ENCODE measurements at places on chromosomes 5 and 9.

GRCh38 chr5:77282337-77283027 lies 72.0 kb downstream of the PDE8B start:
- DNase-seq: peak; percentile 63

- no peak for DNase-seq
These were observed 49.9 kb downstream of the LRRTM2 start for GRCh38 chr5:138824924-138825863.

- DNase-seq: no peak
These were observed 21.1 kb upstream of the GAS1 start for GRCh38 chr9:86968258-86968920.

DNA sequence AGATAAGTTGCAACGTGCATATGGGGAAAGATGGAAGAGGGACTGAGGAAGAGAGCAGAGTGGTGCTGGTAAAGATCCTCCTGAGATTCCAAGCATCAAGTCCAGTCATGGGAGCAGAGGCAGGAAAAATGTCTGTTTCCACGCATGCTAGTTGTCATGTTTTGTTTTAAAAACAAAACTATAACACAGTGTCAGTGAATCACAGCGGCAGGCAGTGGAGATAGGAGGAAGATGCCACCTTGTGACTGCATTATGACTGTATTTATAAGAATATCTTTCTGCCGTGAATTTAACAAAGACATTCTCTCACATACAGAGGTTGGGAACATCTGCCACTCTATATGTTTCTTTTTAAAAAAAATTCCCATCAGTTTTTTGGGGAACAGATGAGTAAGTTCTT lies 3.7 kb upstream of the SVEP1 start:
- no peak for DNase-seq

DNA sequence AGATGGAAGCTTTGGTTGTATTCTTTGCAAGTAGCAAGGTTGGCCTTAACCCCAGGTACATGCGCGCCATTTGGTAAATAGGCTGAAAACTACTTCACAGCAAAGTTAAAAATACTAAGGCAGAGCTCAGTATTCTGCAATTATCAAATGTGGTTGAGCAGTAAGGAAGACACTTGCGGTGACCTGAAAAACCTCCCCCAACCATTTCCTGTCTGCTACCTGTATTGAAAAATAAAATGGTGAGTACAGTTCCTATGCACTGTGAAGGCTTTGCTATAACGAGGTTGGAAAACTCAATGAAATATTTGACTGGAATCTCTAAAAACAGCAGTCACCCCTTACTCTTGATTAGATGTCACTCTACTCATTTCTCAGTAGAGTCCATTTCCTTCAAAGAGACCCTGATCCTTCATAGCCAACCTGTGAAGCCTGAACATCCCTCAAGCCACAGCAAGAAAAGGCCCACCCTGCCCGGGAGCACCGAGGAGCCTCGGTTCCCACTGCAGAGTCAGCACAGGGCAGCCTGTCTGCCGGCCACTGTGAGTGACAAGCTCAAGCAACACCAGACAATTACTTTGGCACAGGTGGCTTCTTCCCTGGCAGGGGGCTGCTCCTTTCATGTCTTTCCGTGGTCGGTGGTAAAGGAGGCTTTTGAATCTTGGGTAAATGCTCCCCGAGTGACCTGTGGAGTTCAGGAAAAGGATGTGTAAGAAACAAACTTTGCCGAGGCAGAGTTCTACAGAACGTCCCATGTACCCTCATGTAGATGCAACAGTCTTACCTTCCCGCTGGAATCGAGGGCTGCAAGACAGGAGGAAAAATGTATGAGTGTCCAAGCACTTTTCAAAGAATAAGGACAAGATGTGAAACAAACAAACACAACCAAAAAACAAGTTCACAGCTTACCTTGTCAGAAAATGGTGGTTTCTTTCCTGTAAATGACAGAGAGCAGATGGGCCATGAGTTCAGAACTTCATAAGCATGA lies 29.6 kb downstream of the C5orf58 start:
- no peak for DNase-seq

DNA sequence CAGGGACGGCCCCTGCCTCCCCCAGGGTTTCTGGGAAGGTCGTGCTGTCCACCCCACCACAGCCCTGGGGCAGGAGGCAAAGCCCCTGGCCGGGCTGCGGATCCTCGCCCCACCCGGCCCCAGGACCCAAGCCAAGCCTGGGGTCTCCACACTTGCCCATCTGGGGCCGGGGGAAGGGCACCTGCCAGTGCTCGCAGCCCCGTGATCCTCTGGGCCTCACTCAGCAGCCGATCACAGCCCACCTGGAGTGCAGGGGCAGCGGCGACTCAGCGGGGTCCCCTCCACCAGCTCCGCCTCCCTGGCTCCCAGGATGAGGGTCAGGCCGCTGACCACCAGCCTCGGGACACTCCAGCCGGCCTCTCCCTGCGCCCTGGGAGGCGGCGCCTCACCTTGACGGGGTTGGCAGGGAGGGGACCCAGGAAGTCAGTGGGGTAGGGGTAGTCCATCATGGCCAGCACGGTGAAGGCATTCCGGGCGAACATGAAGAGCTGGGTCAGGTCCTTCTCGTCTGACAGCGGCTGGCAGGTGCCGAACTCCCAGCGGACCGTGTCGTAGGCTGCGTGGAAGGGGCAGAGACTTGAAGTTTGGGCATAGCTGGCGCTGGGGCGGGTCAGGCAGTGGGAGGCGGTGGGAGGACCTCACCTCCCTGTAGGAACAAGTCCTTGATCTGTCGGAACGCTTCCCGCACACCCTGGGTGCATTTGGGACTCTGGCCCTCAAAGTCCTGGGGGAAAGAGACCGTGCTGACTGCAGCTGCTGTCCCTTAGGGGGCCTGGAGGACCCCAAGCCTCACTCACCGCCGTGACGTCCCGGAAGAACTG lies 1.8 kb downstream of the DPP7 start:
- DNase-seq: no peak
